ENCODE measurements at places on chromosomes 3 and 15.
A peak's percentile ranks its signal among the peaks of the same experiment; 100 is the strongest.

DNA sequence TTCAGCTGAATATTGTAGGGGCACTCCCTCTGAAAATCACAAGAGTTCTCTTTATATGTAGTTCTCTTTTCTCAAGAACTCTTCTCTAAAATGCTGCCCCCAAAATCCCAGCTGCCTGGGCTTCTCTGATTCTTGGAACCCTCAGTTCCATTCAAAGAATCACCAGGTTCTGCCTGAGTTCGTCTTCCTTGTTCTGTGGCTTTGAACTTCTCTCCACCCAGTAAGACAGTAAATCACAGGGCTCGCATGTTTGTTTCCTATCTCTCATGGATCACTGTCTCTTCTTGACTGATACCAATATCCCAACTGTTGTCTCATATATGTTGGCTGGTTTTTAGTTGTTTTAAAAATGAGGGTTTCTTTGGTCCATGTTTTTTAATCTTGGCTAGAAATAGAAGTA, 359.5 kb upstream of the CBLB start:
- no peak for DNase-seq

DNA sequence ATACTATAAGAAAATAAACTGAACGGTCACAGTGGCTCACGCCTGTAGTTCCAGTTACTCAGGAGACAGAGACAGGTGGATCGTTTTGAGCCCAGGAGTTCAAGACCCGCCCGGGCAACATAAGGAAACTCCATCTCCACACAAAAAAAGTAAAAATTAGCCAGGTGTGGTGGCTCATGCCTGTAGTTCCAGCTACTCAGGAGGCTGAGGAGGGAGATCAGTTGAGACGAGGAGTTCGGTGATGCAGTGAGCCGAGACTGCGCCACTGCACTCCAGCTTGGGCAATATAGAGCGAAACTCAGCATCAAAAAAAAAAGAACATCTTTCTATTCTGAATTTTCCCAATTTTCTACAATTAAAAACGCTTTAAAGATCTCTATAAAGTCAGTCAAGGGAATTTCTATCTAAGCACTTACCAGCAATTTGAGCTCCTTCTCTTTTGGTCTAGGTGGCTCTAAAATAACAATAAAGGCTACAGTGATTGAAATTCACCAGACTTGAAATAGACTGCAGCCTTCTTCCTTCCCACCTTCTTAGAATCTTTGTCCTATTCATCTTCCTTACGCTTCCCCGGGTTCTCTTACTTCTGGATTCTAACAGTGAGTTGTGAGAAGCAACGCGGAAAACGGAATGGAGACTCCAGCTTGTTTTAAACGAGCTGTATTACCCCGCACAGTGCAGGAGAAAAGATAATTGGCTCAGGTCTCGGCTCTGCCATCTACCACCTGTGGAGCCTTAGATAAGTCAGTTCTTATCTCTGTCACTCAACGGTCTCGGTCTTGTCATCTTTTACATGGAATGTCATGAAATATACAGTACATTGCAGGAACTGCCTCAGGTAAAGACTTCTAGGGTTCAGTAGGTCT, 812 bp upstream of the SEC62 start:
- DNase-seq, result peak; percentile 34

DNA sequence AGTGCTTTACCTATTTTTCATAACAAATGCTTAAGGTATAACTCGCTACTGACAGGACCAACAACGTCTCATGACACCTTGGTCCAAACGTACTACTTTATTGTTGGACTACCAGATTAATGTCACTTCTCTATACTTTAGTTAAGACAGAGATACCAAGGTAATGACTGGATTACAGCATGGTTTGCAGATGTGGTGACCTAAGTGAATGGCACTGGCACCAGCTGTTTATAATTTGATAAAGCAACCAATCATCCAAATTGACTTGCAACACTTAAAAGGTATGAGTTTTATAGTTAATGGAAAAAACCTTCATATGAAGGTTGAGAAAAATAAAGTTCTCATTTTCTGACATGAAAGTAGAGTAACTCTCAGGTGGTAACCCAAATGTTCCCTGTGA, 209.0 kb downstream of the NEK10 start:
- no peak for DNase-seq

DNA sequence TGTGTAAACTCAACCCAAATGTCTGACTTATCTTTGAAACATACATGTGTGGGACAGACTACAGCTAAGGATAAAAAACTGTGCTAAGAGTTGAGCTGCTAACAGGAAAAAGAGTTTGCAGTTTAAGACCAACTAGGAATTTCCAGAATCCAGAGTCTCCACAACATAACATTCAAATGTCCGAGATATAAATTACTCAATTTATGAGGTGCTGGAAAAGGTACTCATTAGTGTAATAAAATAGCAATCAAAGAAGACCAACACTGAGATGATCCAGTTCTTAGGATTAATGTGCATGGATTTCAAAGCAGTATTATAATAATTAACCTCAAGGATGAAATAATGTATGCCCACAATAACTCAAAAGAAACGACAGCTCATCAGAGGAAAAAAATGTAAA, 426.5 kb upstream of the KCNMB2 start:
- no peak for DNase-seq

DNA sequence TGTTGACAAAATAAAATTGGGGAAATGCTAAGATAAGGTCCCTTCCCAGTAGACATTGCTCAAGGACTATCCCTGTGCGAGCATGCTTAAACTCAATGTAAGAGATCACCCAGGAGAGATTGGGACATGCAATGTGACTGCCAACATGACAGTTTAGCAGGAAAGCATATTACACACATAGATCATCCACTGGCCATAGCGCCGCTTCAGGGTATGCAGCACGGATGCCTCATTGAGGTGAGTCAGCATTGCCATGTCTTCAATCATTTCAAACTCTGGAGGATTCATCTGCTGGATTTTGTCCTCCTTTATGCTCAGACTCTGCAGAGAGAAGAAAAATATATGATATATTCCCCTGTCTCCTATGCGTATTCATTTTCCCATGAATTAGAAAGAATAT, 8.9 kb downstream of the MYH15 start:
- no peak for DNase-seq

DNA sequence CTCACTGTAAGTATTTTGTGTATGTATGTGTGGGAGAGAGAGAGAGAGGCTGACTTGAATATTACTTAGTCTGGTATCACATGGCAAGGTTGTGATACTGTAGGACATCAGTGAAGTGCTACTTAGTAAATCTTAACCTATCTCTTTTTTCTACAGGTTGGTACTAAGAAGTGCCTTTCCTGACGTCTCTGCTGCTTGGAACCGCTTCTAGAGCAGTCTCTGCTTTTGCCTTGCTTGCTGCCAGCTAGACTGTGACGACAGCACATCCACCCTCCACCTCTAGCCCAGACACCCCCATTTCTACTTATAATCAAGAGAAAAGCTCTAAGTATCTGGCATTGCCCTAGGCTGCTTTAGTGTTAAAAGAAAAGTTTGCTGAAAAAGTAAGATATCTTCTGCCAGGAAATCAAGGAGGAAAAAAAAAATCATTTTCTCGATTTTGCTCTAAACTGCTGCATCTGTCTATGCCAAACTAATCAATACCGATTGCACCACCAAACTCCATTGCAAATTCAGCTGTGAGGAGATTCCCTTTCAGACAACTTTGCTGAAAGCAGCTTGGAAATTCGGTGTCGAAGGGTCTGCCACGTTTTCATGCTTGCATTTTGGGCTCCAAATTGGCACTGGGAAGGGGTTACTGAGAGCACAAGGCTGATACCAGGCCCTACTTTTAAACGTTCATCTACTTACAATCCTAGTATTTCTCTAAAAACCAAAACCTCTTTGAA, 30.7 kb downstream of the MBNL1 start:
- DNase-seq, result no peak

- no peak for DNase-seq
These were observed 10.0 kb downstream of the PHC3 start for GRCh38 chr3:170171563-170171962.

DNA sequence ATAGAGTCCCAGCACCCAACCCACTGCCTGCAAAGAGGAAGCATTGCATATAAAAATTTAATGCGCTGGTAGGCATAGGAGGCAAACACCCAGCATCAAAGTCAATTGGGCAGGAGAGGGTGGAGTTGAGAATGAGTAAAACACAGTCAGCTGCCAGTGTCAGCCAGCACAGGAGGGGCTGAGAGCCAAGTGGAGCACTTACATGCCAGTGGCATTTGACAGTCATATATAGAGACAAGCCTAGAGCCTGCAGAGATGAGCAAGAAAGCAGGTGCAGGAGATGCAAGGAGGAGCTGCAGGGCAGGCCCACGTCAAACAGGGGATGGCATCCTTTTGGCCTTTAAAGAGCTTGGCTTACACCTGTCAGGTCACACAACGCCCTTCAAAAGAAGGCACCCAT, 27.6 kb upstream of the ZFAND6 start:
- peak; percentile 70 for DNase-seq

- DNase-seq, result no peak
These were observed 69.8 kb upstream of the ANKRD34C start for GRCh38 chr15:79212589-79213157.
